Iris pigment epithelial cell (primary cell): ENCODE measurements at places on chromosomes 13 and 19.

DNA sequence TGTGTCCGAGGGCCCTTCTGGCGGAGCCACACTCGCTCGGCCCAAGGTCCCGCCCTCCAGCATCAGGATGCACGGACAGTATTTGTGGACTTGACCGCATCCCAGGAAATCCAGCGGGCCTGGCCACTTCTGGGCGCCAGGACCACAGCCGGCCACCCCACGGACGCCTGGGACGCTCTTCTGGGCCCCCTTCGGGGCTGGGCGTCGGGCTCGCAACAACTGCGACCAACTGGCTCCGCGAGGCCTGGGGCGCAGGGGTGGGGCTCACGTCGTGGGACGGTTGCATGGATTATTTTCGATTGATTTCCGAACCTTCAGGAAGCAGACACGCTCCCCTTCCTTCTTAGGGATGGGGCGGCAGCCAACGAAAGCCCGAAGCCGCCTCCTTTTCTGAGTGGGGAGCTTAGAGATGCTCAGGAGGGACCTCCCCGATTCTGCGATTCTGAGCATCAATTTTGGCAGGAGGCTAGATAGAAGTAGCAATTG, 521 bp upstream of the NUP58 start:
- no peak for DNase-seq

GRCh38 chr13:36919171-36919832, 736 bp downstream of the SMAD9 start:
- DNase-seq: peak; percentile 22

DNA sequence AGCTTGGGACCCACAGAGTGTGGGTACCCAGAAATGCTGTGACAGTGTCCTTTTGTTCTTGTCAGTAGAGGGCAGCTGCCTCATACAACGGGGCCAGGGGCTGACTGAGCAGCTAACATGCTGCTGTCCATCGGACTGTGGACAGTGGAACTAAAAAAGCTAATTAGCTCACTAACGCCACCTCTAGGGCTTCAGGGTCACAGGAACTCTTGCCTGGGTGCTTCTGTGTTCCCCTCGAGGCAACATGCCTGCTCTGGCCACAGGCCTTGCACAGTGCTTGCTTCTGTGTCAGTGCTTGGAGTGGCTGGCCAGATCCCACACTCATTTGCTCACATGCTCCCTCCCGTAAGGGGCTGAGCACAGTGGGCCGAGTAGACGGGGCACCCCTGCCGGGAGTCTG, 377.0 kb downstream of the OLFM4 start:
- DNase-seq: no peak

DNA sequence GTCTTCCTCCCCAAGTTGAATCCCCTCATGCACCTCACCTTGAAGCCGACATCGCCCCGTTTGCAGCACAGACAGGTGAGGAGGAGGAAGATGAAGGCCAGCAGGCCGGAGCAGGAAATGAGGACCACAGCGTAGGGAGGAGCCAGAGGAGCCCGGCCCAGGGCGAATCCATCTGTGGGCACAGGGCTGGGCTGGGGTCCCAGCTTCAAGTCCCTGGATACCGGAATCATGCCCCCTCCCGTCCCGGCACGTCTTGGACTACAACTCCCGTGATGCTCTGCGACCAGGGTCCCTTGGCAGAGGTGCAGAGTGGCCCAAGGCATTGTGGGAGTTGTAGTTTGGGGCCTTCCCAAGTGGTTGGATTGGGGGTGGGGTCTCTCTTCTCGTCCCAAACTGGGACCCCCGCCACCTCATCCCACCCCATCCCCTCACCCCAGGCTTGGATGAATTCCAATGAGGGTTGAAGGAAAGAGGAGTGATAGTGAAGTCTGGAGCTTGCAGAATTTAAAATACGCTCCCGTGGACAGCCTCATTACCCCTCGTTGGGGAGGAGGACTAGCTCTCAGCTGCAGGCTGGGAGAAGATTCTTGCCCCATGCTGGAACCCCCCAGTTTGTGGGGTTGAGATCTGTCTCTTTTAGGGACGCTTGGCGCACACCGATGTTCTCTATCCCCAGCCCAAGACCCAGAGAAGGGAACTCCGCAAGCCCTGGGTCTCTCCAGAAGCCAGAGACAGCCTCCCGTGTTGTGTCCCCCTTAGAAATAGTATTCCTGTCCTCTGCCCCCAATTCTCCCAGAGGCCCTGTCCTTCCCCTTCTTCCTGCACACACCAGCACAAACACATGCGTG, 990 bp downstream of the LMTK3 start:
- peak; percentile 44 for DNase-seq

DNA sequence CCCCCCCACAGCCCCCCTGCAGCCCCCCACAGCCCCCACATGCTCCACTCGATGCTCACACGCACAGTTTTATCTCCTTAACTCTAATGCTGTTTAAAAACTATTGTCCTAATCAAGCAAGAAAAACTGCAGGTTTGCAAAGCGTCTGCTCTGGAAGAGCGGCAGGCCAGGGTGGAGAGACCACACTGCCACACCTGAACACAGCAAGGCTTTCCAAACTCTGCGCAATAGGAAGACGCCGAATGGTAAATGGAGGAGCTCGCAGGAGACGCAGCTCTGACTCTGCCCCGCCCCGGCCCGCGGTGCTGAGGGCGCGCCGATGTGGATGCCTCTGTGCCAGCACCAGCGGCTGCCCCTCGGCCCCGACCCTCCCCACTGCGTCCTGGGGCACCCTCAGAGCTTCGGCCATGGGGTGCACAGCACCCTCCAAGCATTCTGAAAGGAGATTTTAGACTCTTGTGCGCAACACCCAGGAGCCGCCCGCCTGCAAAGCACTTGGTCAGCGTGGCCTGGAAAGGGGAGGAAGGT, 32.4 kb downstream of the RASA3 start:
- no peak for DNase-seq

DNA sequence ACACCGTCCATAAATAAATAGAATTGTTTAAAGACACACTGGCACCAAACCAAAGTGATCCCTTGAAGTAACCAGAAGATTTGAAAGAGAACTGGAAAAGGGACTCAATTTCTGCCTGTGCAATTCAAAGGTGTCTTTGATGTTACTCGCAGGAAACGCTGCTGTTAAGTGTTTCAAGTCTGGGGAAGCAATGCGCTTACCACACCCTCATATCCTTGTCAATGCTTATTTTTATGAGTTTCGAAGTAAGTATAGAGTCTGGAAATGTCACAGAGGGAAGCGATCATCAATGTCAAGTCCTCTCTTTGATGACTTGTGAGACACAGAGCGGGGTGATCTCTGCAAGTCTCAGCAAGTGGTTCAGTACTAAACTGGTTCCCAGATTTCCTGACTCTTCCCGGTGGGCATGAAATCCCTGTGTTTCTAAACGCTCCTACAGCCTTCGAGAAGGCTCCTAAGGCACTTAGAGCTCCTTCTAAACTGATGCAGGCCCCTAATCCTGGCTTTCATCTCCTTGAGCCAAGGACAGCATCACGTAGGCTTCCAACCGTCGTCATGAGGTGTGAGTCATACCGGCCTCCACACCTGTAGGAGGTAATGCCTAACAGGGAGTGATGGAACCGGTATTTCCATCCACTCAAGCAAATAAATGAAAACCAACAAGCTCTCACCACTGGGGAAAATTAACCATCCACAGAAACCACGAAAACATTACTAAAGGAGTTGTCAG, 22.8 kb downstream of the SYDE1 start:
- DNase-seq: no peak

DNA sequence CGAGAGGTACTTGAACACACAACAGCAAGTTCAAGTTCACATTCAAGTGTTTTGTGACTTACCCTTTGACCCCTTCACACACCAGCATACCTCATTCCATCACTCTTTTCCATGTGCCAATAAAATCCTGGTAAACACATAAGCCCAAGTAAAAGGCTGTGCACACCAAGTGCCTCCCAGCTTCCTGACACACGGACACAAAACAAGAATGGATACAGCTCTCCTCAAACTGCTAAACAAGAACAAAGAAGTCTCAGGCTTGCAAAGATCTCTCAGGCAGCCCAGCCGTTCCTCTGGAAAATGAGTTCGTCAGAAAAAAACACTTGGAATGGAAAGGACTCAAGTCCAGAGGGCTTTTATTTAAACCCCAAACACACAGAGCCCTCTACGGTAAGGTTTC, 83.7 kb downstream of the NUFIP1 start:
- no peak for DNase-seq

GRCh38 chr13:111861766-111862366, 205.1 kb upstream of the SOX1 start:
- DNase-seq: no peak

DNA sequence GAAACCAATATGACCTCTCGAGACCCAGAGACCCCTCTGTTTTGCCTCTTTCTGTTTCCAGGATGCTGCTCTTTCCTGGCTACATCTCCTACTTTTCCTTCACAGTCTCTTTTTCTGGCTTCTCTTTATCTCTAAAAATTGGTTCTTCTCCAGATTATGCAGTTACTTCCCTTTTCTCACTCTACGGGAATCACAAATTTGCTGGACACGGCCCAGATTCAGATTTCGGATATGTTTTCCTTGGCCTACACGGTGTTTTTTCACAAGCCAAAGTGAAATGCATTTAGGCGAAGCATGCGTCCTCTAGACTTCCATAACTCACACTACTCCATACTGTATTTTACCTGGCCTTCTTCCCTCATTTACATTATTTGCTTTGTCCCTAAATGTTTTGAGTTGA, 214.7 kb upstream of the MIR17HG start:
- no peak for DNase-seq

DNA sequence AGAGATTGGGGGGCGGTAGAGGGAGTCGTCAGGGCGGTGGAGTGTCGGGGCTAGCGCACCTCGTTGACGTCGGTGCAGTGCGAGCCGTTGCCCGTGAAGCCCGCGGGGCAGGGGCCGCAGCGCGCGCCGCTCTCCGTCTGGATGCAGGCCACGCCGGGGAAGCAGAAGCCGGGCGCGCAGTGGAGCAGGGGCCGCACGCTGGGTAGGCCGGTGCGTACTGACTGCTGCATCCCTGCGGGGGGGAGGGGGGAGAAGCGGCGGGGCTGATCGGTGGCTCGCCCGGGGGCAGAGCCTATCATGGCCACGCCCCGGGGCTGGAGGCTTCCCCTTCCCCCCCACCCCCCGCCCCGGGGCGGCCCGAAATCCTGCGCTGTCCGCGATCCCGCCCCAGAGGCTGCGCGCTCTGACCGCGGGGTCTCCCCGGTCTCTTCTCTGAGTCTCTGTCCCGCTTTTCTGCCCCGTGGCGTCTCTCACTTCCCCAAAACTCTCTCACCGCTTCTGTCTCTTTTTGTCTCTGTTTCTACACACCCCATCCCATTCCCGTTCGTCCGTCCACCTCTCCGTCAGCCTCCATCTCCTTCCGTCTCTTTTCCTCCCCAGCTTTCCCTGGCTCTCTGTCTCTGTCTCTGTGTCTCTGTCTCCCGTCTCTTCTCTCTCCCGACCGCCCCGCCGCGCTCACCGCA, 1.1 kb downstream of the COMP start:
- peak; percentile 22 for DNase-seq

DNA sequence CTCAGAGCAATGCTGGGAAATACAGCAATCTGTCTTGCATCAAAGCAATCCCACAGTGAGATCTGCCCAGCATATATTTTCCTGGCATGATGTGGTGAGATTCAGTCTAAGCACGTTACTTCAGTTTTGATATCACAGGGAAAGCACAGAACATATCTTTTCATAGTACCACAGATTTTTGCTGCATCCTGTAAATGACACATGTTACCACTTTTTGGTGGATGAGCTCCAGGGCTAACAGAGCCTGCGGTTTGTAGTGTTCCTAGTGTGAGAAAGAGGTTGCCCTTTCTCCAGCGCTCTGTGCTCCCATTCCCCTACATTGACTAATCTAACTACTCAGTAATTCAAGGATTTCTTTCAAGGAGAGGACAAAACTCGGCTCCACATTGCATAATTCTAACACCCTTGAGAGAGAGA, 409.0 kb downstream of the GPC6 start:
- peak; percentile 9 for DNase-seq

DNA sequence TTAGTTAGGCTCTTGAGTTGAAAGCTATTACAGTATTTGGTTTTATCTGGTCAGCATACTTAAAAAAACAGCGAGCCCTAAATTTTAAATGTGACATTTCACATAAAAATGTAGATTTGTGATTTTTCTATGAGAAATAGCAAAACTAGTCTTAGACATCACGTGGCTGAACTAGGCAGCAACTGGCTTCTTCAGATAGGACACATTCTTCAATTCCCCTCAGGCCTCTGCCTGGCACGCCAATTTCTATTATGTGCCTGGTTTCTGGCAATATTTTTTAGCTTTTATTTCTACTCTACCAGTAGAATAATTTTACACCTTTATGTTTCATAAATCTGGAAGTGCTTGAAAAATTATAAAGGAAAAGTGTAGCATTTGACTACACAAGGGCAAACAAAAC, 433.7 kb downstream of the DIAPH3 start:
- DNase-seq: no peak

- DNase-seq: no peak
Measured at GRCh38 chr13:25920277-25920676, 131.5 kb downstream of the SHISA2 start.

DNA sequence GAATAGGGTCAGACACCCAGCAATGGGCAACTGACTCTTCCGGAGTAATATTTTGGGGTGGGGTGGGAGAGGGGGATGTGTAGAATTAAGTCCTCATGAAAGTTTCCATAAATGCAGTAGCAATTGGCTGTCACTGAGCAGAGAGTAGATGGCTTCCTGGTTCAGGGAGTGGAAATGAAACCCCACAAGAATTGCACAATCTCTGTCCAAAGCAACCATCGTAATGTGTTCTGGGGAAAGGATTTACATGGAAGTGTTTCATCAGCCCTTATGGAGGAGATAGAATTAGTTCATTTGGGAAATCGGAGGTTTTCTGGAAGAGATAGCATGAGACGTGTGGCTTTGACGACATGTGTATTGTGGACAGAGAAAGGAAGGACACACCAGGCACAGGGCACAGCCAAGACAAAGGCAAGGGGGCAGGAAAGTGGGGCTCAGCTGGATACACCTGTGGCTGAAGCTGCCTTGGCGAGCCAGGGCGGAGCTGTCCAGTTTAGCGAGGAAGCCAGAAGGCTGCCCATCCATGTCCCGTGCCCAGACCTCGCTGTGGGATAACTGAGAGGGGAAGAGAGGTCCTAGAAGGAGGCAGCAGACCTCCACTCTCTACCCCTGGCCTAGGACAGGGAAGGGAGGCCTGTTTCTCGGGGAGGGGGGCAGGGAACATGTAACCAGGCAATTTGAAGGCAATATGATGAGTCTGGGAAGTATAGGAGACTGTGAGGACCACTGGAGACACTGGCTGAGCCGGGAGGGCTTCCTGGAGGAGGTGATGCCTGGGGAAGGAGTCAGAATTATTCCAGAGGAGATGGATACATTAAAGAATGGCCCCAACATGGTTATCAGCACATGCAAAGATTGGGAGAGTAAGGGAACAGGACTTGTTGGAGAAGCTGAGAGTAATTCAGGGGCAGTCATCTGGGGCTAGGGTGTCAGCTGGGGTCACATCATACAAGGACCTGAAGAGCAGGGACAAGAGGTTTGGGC, 2.6 kb upstream of the CLEC4G start:
- DNase-seq: peak; percentile 20
